ENCODE measurements at places on chromosomes 3 and 15.

GRCh38 chr3:160797356-160797755 is 41.3 kb downstream of the PPM1L start:
- DNase-seq: no peak

- DNase-seq: peak; percentile 47
Measured at GRCh38 chr3:48662753-48663488, at the start of gene CELSR3. Gene CELSR3, minus strand, starts transcription at chr3:48662886. Its CDS starts 252 bp downstream, at chr3:48662634.

- DNase-seq: no peak
Measured at GRCh38 chr3:123791417-123791816, 92.7 kb downstream of the MYLK start.

- DNase-seq: no peak
Measured at GRCh38 chr3:46701181-46701939, at the start of gene TMIE. Gene TMIE, plus strand, starts transcription at chr3:46701392. Its CDS starts 96 bp downstream, at chr3:46701488.

DNA sequence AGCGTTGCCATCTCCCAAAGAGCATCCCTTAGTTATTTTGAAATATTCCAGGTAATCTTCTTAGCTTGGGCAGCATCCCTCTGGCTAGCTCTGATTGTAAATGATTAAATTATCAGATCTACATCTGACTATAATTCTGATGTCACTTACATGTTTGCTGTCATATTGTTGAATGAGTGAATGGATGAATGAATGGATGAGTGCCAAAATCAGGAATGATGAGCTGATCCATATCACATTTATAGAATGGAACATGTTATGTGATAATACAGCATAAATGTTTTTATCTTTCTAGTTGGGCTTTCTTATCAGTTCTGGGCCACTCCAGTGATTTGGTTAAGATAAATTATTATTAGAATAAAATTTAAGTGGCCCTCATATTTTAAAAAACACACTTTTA is 14.0 kb downstream of the FAN1 start:
- DNase-seq: no peak
